RCC 7860 (cell line): ENCODE measurements at places on chromosomes 4 and X.

- DNase-seq, result no peak
These were observed 273.5 kb downstream of the TMA16 start for GRCh38 chr4:163768014-163768413.

- DNase-seq, result no peak
These were observed 21.2 kb upstream of the MSX1 start for GRCh38 chr4:4838051-4838935.

DNA sequence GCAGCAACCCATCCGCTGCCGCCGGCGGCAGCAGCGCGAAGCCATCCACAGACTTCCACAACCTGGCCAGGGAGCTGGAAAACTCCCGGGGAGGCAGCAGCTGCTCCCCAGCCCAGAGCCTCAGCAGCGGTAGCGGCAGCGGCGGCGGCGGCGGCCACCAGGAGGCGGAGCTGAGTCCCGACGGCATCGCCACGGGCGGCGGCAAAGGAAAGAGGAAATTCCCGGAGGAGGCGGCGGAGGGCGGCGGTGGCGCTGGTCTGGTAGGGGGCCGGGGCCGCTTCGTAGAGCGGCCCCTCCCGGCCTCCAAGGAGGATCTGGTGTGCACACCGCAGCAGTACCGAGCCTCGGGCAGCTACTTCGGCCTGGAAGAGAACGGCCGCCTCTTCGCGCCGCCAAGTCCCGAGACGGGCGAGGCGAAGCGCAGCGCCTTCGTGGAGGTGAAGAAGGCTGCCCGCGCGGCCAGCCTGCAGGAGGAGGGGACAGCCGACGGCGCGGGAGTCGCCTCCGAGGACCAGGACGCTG, 4.9 kb downstream of the PRDM8 start:
- no peak for DNase-seq

DNA sequence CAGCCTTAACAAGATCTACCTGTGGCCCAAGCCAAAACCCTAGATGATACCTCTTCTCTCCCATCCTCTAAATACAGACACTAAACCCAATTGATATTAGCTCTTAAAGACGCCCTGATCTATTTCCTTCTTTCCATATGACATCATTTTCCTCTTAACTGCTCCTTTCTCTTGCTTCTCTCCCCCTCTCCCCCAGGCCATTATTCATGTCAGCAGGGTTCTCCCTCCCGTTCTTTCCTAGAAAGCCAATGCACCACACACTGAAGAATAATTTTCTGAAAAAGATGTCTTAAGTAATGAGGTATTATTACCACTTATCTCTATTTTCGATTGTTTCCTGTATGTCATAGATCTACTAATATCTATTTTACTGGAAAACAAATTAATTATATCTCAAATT, 9.7 kb upstream of the ING2 start:
- DNase-seq, result no peak
